ENCODE measurements at places on chromosomes 4 and X.

- no peak for DNase-seq
Measured at GRCh38 chr4:34412233-34412632, 1832.1 kb downstream of the ARAP2 start.

GRCh38 chr4:124868495-124868894 is 156.0 kb upstream of the ANKRD50 start:
- no peak for DNase-seq

- no peak for DNase-seq
Measured at GRCh38 chrX:132732236-132732635, 226.2 kb downstream of the HS6ST2 start.

- DNase-seq: no peak
Measured at GRCh38 chr4:8071766-8072165, 86.8 kb downstream of the ABLIM2 start.

DNA sequence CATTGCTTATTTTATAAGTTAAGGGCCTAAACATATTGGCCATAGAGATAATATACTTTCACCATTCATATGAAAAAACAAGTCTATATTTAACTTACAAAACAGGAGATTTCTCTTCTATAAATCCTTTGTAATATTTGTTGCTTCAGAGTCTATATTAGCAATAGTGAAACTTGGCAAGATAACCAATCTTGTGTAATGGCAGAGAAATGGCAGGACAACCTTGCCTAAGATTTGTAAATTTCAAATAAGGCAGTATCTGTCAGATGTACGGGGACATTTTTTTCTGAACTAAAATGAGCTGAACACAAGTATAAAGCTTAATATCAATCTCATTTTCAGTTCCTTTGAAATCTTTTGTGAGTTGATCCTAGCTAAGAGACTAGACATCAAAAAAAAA is 17.8 kb upstream of the CPEB2 start:
- DNase-seq: no peak

DNA sequence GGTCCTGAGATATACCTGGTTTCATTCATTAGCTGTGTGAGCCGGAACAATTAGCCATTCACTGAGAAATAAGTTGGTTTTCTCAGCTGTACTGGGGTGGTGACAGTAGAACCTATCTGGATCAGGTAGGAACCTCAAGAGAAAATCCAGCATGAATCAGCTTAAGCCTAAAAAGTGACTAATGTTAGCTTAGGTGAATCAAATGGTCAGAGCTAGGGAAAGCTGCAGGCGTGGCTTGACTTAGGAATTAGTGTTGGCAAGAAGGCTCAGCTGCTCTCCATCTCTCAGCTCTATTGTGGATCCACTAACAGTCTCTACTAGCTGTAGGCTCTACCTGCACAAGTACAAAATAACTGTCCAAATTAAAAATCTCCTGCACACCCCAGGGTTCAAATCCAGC is 1025.5 kb downstream of the RAB28 start:
- DNase-seq: no peak

DNA sequence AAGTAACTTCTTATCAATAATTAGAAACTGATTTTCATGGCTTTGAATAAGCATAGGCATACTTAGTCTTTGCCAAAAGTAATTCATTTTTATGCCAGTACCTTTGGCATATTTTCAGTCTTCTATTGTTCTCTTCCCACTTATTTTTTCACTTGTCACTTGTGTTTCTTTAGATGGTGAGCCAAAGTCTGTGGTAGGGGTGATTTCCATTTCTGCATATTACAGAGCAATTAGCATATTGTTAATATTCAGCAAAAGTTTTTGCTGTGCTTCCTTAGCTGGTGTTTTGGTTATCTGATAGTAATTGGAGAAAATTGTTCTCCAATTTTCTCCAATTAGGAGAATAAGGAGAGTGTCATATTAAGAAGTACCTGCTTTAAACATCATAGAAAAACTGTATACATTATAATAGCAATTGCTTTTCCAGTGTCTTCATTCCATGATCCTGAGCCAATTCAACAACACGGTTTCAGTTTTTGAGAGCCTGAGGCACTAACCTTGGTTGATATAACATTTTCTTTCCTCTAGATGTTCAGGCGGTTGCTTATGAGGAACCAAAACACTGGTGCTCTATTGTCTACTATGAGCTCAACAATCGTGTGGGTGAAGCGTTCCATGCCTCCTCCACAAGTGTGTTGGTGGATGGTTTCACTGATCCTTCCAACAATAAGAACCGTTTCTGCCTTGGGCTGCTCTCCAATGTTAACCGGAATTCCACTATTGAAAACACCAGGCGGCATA is 64.7 kb downstream of the SMAD1 start:
- no peak for DNase-seq

GRCh38 chr4:86582410-86582809 is 11.7 kb upstream of the PTPN13 start:
- no peak for DNase-seq

- DNase-seq: no peak
Measured at GRCh38 chr4:15695729-15696128, 7.1 kb upstream of the BST1 start.

- DNase-seq: no peak
Measured at GRCh38 chr4:29405116-29405515, 1315.1 kb upstream of the PCDH7 start.

DNA sequence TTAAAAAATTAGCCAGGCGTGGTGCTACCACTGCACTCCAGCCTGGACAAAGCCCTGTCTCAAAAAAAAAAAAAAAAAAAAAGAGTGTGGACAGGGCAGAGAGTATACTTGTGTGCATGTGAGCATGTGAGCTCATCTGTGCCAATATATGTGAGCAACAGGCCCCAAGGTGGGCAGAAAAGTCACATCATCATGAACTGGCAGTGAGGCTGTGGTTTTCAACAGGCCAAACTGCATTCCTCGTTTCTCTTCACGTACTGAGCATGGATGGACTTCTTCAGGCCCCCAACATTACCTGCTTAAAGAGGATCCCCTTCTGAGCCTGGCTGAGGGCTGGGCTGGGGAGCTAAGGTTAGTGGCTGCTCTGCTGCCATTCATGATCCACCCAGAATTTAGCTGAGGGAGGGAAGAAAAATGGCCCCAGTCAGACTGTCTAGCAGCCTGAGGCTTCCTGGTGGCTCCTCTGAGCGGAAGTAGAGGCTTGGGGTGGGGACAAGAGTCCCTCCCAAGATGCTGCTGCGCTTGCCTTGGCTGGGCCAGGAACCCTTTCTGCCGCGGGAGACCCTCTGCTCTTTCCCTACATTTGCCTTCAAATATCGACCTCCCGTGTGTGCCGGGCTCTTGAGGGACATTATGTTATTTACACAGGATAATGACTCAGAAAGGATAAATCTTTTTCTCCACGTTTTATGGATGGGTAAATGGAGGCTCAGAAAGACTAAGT is 55.0 kb downstream of the DIPK2B start:
- DNase-seq: no peak

DNA sequence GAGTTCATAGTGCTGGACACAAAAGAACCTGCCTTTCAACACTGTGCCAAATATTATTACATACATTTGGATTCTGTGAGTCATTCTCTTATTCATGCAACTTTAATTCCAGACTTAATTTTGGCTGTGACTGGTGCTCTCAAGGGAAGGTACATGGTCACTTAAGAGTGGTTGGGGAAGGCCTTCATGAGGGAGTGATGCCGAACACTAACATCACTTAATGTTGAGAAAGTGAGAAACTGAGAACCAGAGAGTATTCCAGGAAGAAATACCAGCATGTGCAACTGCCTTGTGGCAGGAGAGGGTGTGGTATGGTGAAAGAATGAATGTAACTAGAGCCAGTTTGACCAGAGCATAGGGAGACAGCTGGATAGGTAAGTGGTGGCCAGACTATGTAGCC is 41.5 kb upstream of the FHDC1 start:
- DNase-seq: no peak

DNA sequence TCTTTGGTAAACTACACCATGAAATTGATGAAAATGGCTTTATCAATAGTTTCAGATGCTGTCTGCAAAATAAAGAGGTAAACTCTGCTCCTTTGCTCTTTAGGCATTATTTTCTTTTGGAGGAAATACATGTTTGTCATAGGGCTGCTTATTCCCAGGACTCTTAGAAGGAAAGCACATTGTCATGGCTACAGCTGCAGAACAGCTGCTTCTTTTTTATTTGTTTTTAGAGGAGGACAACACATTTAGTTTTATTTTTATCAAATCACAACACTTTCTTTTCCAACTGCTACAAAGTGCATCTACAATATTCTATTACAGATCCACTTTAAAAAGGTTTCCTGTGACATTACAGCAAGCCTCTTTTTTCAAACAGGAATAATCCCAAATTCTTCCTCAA is 12.7 kb upstream of the HPF1 start:
- DNase-seq: no peak

DNA sequence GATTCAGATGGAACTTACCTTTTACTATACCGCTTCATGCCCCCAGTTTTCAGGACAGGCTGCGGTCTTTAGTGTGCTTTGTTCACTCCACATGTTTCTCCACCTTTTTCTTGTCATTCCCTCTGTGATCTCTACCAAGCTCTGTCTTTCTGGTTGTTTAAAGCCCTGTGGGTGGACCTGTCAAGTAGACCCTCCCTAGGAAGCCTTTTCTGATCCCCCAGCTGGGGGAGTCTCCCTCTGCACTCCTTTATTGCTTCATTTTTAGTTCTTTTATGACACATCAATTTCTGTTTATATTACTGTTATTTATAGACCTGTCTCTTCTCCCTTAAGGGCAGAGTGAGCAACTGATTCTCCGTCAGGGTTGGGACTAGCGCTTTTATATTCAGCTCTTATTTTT is 150.2 kb downstream of the C4orf33 start:
- DNase-seq: no peak

- no peak for DNase-seq
Measured at GRCh38 chrX:15451913-15452312, 41.2 kb downstream of the PIR start.

DNA sequence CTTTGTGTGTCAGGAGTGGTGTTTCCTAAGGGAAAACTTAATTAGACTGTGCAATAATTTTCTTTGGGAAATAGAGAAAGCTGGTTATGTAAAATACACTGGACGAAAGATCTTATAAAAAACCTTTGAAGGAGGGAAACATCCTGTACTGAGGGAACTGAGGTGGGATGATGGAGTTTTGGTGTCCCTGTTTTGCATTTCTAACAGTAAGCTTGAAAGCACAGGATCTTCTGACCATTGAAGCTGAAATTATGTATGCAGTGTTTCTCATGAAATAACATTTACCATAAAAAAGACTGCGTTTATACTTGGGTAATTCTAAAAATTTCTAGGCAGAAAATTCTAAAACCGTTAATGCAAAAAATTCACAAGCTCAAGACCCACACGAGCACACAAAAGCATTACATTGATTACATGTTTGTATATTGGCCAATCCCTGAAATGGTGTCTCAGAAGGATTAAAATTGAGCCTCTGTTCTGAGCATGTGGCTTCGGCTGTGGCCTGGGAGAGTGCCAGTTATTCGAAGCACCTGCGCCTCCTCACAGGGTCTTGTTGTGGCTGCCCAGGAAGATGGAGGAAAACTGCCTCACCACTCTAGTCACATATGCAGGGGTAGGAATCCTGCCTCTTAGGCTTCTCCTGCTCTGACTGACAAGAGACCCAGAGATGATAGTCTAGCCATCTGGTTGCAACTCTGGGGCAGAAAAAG is 49.5 kb downstream of the JADE3 start:
- no peak for DNase-seq

DNA sequence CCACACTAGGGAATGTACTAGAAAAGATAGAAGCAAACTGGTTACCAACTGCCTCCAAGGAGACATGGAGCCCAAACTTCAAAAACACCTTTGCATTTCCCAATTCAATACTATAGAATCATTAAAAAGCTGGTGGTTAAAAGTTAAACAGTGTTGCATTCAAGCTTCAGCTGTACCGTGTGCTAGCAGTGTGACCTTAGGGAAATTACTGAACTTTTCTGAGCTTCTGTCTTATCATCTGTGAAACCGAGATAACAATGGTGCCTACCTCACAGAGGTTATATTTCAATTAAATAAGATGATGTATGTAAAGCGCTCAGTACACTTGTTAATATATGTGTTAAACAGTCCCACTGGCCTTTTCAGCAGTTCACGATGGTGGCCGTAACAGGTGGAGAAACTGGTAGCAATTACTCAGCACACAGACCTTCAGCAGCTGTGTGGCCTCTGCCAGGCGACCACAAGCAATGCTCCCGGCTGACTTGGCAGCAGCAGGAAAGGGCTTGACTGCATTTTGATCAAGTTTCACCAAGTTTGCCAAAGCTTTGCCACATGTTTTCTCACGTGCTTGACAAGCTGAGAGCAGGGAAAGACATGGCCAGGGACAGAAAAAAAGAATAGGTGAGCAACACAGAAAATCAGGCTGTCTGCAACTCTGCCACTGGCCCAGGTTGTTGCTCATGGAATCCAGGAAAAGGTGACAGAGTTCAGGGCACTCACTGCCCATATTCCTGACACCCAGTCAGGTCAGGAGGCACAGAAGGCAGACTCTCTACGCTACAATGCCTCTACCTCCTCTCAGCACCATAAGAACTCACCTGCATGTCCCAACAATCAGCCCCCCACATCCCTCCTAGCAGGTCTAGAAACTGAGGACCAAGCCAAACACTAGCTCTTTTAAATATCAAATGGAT is 72.1 kb downstream of the PARM1 start:
- DNase-seq: no peak

GRCh38 chrX:771536-771935 is 140.9 kb downstream of the SHOX start:
- no peak for DNase-seq

DNA sequence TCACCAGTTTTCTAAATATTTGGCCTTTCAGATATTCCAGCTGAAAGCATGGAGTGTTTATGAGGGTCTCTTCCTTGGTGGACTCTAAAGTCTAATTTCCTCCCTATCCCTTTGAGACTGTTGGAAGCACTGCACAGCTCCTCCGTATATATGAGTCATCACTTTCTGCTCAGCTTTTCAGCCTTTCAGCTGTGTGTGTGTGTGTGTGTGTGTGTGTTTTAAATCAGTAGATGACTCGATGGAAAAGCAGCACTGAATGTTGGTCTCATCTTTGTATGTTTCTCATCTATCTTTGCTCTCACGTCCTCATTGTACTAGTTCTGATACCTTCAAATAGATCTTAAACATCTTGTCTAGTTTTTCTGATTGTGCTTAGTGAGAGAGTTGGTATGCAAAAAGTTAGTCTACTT is 81.6 kb downstream of the ZFX start:
- DNase-seq: no peak
